Stimulated activated CD4-positive, alpha-beta T cell treated with anti-CD3 and anti-CD28 coated beads, Interleukin-15, amount 100 ng/mL, for 48 hours (primary cell): ENCODE measurements at places on chromosomes 16 and 17.
A peak's percentile ranks its signal among the peaks of the same experiment; 100 is the strongest.

DNA sequence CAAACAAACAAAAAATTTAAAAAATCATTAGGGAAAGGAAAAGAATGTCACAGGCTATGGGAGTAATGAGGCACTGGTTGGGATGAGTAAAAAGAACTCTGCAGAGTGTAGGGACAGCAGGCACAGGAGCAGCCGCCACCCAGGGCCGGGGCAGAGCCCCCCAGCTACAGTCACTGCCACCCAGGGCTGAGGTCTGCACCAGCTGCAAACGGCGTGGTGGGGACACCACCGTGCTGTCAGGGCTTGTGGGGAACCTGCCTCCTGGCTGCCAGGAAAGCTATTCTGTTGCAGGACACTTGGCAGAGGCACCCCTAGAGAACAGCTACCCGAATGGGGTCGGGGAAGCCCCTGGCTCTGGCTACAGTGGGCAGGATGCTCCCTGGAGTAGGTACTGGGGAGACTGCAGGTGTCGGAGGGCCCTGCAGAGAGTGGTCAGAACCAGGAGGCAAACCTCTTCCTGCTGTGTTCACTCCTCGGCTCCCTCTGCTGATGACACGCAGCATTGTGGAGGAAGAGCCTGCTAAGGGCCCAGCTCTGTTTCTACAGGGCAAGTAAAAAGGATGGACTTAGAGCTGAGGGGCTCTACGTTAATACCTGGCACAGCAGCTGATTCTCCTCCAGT lies 32.3 kb upstream of the CAPN15 start:
- DNase-seq = no peak

DNA sequence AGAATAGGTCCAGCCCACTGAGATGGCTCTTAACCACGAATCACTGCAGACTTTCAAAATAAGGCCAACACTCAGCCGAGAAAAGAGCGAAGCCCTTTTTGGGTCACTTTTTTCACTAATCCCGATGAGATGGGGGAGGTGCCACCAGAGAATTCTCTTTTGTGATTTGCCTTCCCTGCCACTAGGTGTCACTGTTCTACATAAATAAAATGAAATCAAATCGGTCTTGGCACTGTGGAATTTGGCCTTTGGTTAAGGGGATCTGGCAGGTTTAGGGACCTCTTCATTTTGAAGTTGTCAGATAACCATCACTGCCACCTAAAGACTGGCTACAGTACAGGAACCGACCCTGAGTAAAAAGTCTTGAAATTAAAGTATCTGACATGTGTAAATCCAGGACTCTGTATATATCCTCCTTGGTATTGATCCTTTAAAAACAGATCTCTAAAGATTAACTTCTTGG lies 147.0 kb downstream of the HS3ST4 start:
- peak; percentile 4 for DNase-seq

DNA sequence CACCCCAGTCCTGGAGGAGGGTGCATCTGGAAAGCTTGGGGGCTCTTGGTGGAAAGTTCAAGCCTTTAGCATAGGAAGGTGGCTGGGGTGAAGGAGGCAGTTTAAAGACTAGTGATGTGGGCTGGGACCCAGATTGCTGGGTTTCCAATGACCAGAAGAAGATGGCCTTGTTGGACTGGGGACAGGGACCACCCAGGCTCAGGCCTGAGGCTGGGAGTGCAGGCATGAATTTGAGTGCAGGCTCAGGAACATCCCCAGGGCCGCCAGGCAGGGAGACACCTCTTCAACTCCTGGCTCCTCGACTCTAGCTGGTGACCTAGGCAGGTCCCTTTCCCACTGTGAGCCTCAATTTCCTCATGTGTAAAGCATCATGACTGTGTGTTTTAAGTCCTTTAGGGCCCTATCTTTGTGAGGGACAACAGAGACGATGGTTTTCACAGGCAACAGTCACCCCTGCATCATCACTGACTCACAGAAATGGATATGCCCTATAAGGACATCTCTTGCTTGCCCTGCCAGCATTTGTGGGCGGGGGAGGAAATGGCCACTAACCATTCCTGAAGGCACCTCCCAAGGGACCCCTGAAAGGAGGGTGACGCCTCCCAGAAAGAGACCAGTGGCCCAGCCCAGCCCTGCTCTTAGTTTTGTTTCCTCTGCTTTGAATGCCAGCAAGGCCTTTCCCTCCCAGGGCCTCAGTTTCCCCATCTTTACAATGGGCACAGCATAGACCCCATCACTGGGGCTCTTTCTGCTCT lies 11.1 kb downstream of the NLRC5 start:
- DNase-seq = no peak

DNA sequence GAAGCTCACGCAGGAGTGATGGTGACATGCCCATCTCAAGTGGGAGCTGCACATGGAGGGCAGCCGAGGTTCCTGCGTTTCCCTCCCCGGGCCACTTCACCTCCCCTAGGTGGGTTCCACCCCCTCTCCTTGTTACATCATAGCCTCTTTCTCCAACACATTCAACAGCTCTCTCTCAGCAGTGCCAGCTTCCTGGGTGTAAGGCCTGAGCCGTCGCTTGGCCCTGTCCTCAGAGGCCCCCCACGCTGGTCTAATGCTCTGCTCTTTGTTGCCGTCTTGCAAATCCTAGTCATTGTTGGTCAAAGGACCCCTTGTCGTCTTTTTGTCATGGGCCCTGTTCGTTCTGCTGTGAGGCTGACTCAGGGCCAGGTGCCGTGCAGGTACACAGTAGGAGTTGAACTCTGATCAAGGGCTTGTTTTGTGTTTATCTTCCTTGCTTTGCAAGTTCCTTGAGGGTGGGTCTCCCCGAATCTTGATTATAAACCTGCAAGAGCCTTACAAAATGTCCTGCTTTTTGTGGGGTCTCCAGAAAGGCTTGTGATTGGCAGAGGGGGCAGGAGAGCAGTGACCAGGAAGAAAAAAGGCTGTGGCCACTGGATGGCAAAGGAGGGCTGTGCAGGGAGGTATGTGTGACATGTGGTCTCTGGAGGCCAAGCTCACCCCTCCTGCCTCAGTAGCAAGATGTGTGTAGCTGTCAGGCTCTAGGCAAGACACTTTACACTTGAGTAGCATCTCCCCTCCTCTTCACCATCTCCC lies 136.6 kb downstream of the CCDC182 start:
- DNase-seq = no peak

GRCh38 chr16:785563-786535 lies 2.3 kb downstream of the RPUSD1 start:
- DNase-seq = peak; percentile 78

GRCh38 chr17:36978810-36979564 lies 30.2 kb downstream of the AATF start:
- DNase-seq = no peak

GRCh38 chr17:58414596-58414997 lies 2.7 kb downstream of the RNF43 start:
- DNase-seq = no peak

GRCh38 chr16:30697264-30698138 lies 1.5 kb upstream of the SRCAP start:
- no peak for DNase-seq

DNA sequence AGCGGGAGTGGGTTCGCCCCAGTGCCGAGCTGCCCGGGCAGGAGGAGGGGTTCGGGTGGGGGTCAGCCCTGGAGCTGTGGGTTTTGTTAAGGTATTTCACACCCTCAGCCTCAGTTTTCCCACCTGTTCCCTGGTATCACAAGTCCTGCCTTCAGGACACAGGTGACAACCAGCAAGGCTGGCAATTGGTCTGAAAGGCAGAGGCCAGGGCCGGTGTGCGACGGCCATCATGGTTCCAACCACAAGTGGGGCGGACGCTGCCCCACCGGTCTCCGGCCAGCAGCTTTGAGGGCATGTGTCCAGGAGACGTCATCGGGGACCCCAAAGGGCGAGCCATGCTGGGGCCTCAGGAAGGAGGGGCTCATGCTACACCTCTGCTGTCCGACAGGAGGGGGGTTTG lies 10.8 kb downstream of the ZNF469 start:
- DNase-seq = no peak

GRCh38 chr16:65342231-65342866 lies 220.5 kb upstream of the CDH11 start:
- DNase-seq = no peak

DNA sequence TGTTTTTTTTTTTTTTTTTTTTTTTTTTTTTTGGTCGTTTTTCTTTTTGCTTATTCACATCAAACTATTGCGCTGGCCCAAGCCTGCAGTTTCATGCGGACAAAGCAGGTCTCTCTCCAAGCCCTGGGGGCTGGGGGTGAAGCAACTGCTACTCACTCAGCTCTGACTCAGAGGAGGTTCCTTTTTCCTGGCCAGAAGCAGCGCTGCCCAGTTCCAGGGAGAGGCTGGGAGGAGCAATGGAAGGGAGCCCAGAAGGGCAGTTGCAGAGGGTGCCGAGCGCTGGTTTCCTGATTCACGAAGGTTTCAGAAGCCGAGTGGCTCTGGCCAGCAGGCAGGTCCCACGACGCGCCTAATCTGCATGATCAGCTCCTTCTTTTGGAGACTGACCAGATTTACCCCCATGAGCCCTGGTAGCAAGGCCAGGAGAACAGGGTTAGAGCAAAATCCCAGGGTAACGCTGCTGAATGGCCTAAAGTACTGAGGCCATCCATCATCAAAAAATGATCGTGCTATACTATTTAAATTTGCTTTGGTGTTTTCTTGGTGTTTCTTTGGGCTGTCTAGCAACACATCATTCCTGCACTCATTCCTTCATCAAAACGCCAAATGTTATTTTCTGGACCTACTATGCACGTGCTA lies 144.7 kb upstream of the SOX9 start:
- no peak for DNase-seq

GRCh38 chr17:77817953-77818352 lies 140.6 kb upstream of the TNRC6C start:
- no peak for DNase-seq

- DNase-seq = no peak
These were observed 329.6 kb downstream of the CA10 start for GRCh38 chr17:51828901-51829300.

- no peak for DNase-seq
These were observed 20.4 kb upstream of the MRPS23 start for GRCh38 chr17:57870283-57870635.

DNA sequence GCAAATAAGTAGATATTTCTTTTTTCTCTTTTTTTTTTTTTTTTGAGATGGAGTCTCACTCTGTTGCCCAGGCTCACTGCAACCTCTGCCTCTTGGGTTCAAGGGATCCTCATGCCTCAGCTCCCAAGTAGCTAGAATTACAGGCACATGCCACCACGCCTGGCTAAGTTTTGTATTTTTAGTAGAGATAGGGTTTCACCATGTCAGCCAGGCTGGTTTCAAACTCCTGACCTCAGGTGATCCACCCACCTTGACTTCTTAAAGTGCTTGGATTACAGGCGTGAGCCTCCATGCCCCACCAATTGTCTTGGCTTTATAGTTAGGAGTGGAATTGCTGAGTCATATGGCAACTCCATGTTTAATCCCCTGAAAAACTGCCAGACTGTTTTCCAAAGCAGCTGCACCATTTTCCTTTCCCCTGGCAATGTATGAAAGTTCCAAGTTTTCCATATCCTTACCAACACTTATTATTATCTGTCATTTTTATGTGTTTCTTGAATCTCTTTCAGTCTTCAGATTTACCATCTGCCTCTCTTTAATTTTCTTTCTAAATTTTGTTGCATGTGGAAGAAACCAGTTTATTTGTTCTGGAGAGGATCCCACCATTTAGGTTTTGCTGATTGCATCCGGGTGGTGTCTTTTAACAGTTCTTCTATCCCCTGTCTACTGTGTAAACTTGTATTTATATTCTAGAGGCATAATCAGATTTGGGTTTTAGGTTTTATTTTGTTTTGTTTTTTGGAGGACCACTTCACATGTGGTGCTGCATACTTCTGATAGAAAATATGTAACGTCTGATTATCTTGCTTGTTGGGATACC lies 9.9 kb upstream of the CES3 start:
- no peak for DNase-seq

DNA sequence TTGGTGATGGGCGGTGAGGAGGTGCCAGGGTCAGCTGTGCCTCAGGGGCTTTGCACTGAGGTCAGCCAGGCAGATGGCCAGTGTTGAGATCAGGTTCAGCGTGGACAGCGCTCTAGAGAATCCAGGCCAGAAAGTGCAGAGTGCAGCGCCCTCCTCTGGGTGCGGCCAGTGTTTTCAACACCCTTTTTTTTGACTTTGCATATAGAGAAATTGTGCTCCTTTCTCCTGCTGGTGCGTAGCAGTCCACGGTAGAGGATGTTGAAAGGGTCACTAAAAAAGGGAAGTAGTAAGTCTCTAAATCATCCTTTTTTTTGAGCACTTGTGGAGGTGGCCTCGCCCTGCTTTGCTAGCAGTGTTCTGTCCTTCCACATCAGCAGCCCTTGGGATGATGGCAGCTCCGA lies 53.9 kb downstream of the BANP start:
- no peak for DNase-seq

- DNase-seq = no peak
These were observed 15.3 kb downstream of the VPS53 start for GRCh38 chr17:699345-699744.

DNA sequence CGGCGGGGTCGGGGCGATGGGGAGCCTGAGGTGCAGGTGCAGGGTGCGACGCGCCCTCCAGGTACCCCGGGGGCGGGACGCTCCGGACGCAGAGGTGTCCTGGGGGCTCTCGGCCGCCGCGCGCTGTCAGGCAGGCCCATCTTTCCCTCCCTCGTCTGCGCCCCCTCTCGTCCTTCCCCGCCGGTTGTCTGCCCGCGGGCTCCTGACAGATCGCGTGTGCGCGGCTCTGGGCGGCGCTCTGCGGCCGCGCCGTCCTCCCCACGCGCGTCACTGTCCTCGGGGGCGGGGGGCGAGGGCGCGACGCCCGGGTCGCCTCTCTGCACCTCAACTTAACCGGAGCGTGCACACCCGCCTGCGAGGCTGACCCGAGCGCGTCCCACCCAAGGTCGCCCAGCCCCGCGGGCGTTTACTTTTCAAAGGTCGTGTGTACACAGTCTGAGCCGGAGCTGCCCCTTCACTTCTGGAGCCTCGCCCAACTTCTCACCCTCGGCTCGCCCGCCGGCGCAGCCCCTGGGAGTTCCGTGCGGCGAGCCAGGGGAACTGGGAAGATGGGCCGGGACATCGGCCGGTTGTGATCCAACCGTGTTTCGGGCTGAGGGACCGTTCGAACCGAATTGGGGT lies 512 bp downstream of the AKAP1 start:
- DNase-seq = peak; percentile 34

DNA sequence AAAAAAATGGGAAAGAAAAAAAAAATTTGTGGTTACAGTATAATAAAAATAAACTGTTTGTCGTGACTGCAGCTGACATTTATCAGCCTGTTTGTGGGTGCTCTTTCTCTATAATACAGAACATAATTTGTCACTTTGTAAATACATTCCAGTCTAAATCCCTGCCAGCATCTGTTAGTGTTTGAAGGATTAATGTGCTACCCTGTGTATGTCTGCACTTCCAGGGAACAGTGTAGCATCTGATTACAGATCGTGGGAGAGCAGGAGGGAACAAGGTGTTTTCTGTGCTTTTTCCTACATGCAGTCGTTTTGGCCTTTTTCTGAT lies 265.1 kb downstream of the WWOX start:
- no peak for DNase-seq

- no peak for DNase-seq
These were observed 115.6 kb downstream of the CCDC182 start for GRCh38 chr17:57629470-57629869.

- DNase-seq = no peak
These were observed 48.5 kb downstream of the TIMM22 start for GRCh38 chr17:1045456-1045855.
